ENCODE measurements at places on chromosomes 2 and 18.
A peak's percentile ranks its signal among the peaks of the same experiment; 100 is the strongest.

GRCh38 chr18:49135877-49136276 lies 185.1 kb upstream of the SMAD7 start:
- H3K36me3 ChIP-seq: peaks cover 5% of the 10 kb centered on the region
- no peak overlapping the region for H3K4me3 ChIP-seq
- DNase-seq: no peak
- H3K27ac ChIP-seq: no peak overlapping the region

DNA sequence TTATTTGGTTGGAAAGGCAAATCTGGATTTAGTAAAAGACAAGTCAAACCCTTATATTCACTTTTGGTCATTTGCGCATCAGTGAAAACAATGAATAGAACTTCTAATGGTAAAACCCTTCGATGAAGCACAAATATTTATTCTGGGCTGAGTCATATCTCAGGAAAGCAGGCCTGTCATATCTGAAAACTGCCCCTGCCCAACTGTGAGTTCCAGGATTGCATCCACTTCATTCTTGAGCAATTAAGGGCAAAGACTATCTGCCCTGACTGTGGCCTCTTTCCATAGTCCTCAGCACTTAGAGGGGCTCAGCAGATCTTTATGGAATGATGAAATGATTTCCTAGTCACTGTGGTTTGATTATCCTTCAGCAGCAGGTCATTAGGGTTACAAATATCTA lies 795.2 kb upstream of the ID2 start:
- H3K27me3 ChIP-seq: no peaks in the 10 kb centered on the region
- H3K4me1 ChIP-seq: no peaks in the 10 kb centered on the region
- H3K27ac ChIP-seq: no peak overlapping the region
- H3K36me3 ChIP-seq: no peaks in the 10 kb centered on the region
- H3K4me3 ChIP-seq: no peak overlapping the region

- no peaks in the 10 kb centered on the region for H3K27me3 ChIP-seq
- H3K27ac ChIP-seq: no peak overlapping the region
- H3K36me3 ChIP-seq: no peaks in the 10 kb centered on the region
- no peak overlapping the region for H3K4me3 ChIP-seq
- peaks cover 7% of the 10 kb centered on the region for H3K4me1 ChIP-seq
- DNase-seq: no peak
These were observed 255.1 kb downstream of the METTL4 start for GRCh38 chr18:2316082-2316750.

- H3K4me1 ChIP-seq: peaks cover 12% of the 10 kb centered on the region
- H3K36me3 ChIP-seq: no peaks in the 10 kb centered on the region
- H3K4me3 ChIP-seq: no peak overlapping the region
- H3K27ac ChIP-seq: no peak overlapping the region
- peaks cover 3% of the 10 kb centered on the region for H3K27me3 ChIP-seq
These were observed 72.7 kb upstream of the MGAT4A start for GRCh38 chr2:98803405-98804264.

DNA sequence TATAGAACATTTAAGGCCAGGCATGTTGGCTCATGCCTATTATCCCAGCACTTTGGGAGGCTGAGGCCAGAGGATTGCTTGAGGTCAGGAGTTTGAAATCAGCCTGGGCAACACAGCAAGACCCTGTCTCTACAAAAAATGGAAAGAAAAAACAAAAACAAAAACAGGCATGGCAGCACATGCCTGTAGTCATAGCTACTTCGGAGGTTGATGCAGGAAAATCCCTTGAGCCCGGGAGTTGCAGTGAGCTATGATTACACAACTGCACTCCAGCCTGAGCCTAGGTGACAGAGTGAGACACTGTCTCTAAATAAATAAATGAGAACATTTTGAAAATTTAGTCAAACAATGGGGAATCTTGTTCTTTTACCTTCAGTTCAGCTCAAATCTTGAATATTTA lies 12.1 kb upstream of the YES1 start:
- DNase-seq: no peak
- H3K4me3 ChIP-seq: no peak overlapping the region
- H3K36me3 ChIP-seq: no peaks in the 10 kb centered on the region

DNA sequence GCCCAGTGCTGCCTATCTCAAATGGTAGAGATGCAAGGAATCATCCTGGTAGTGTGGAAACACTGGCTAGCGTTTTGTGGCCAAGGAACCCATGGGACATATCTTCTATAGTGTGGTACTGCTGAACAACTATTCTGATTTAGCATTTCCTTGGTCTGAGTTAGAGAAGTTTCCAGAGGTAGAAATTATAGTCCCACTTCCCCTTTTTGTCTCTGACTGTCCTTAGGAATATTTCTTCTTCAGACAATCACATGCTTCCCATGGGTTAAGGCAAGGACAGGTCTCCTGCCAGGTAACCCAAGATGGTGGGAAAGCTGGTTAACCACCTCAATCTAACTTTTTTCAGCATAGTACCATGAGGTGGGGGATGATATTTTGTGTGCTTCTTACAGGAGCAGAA lies 729.5 kb upstream of the LRRTM4 start:
- peaks cover 2% of the 10 kb centered on the region for H3K27me3 ChIP-seq
- no peaks in the 10 kb centered on the region for H3K4me1 ChIP-seq
- H3K4me3 ChIP-seq: no peak overlapping the region
- no peaks in the 10 kb centered on the region for H3K36me3 ChIP-seq
- no peak for DNase-seq

GRCh38 chr18:75252136-75252535 lies 41.5 kb downstream of the TSHZ1 start:
- H3K27me3 ChIP-seq: no peaks in the 10 kb centered on the region
- no peak overlapping the region for H3K27ac ChIP-seq
- DNase-seq: no peak
- H3K36me3 ChIP-seq: no peaks in the 10 kb centered on the region
- H3K4me3 ChIP-seq: no peak overlapping the region
- peaks cover 50% of the 10 kb centered on the region for H3K4me1 ChIP-seq

GRCh38 chr2:195407783-195408182 lies 249.2 kb upstream of the SLC39A10 start:
- no peak for DNase-seq
- no peaks in the 10 kb centered on the region for H3K27me3 ChIP-seq
- H3K4me3 ChIP-seq: no peak overlapping the region
- no peaks in the 10 kb centered on the region for H3K36me3 ChIP-seq
- no peak overlapping the region for H3K27ac ChIP-seq

- H3K27me3 ChIP-seq: peaks cover 63% of the 10 kb centered on the region
- DNase-seq: no peak
- peak overlapping the region; percentile 77 for H3K4me3 ChIP-seq
- H3K27ac ChIP-seq: peak overlapping the region; percentile 37
These were observed 650 bp downstream of the CCBE1 start for GRCh38 chr18:59696311-59697235.

DNA sequence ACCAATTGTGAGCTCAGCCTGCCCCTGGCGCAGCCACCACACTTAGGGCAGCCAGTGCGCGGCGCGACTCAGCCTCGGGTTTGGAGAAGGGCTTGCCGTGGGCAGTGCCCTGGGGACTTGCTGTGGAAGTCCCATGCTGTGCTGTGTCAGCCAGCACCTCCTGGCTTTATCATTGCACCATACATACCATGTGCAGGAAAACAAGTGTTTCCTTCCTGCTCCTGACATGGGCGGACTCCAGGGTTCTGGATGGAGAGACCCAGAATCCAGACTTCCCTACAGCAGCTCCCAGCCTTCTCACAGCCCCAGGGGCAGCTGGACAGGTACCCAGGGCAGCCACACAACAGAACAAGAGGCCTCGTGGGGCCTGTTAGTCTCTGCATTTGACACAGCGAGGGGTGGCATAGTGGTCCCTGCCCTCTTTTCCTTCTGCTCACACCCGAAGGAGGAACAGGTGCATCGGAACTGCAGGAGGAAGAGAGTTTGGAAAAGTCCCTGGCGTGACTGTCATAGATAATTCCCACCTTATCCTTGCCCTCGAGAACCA lies 54.2 kb downstream of the SDC1 start:
- H3K27me3 ChIP-seq: no peaks in the 10 kb centered on the region
- H3K27ac ChIP-seq: no peak overlapping the region
- H3K36me3 ChIP-seq: no peaks in the 10 kb centered on the region
- DNase-seq: no peak
- H3K4me1 ChIP-seq: peaks cover 20% of the 10 kb centered on the region
- H3K4me3 ChIP-seq: no peak overlapping the region

DNA sequence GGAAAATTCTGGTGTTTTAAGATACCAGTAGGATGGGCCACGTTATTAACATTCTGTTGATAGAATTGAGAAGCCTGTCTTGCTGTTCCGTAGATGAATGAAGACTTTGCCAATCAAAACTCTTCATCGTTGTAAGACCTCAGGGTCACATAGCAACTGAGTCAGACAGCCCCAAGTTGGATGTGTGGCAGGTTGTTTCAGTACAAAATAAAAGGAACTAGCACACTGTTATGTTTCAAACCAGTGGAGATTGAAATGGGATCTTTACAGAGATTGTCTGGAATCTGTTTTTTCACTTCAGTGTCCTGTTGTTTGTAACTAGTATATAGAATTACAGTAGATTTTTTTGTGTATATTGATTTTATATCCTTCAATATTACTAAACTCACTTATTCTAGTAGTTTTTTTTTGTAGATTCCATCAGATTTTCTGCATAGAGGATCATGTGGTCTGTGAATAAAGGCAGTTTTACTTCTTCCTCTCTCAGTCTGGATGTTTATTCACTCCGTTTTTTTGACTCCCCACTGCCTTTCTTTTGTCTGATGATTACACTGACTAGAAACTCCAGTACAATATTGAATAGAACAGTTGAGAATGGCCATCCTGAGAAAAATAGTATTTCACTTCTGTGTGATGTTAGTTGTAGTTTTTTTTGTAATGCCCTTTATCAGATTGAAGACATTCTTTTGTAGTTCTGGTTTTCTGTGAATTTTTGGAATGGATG lies 22.7 kb downstream of the EPC2 start:
- DNase-seq: no peak
- H3K4me1 ChIP-seq: peaks cover 4% of the 10 kb centered on the region
- no peak overlapping the region for H3K4me3 ChIP-seq
- peaks cover 6% of the 10 kb centered on the region for H3K36me3 ChIP-seq

DNA sequence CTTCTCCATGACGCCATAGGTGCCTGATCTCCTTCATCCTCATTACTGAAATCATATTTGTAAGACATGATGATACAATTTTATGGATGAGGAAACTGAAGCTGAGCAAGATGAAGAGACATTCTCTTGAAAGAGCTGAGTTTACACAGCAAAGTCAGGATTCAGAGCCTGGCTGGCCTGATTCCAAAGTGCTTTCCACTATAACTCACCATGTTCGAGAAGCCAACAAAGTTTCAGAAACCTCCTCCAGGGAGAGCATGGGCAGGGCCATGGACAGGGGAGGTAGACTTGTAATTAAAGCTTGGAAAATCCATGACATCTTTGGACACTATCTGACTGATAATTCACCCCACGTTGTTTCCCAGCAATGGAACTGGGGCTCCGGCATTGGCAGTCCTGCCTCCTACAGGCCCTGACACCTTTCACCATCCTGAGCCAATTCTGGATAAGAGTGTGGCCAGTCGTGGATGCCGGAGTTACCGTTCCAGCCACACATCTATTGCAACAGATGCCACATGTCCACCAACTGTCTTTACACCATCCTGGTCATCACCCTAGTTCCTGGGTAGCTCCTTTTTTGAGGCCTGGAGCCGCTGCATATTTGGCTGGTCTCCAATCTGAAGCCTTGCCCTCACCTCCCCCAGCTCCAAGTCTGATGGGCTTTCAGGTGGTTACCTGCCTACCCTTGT lies 85.0 kb upstream of the PPP1CB start:
- H3K4me3 ChIP-seq: no peak overlapping the region
- H3K27ac ChIP-seq: no peak overlapping the region
- H3K36me3 ChIP-seq: no peaks in the 10 kb centered on the region

DNA sequence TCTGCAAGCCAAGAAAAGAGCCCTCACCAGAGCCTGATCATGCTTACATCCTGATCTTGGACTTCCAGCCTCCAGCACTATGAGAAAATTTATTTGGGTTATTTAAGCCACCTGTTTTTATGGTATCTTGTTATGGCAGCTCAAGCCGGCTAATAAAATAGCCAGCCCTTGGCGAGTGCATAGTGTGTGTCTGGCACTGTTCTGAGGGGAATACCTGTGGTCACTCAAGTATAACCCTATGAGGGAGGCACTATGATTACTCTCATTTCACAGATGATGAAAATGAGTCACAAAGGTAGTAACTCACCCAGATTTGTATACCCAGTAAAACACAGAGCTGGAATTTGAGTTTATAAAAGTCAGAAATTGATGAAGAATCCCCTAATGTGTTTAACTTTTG lies 556.9 kb upstream of the SETBP1 start:
- peaks cover 3% of the 10 kb centered on the region for H3K27me3 ChIP-seq
- H3K36me3 ChIP-seq: no peaks in the 10 kb centered on the region
- H3K27ac ChIP-seq: no peak overlapping the region
- peaks cover 6% of the 10 kb centered on the region for H3K4me1 ChIP-seq
- DNase-seq: no peak

DNA sequence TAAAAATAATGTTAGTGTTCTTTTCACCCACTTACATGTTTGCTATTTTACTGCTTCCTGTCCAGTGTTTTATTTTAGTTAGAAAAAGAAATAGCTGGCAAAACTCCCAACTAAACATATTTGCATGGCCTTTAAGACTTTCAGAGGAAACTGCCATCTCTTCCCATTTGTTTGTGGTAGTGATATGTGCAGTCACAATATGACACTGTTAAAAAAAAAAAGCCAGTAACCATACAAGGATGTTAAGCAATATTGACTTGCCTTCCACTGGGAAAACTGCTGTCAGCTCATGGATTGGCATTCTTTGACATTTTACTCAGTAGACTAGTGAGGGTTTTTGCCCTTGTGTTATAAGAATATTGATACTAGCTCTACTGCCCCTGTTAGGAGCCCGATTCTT lies 29.1 kb downstream of the XIRP2 start:
- peaks cover 2% of the 10 kb centered on the region for H3K4me1 ChIP-seq
- no peaks in the 10 kb centered on the region for H3K27me3 ChIP-seq
- DNase-seq: no peak
- no peak overlapping the region for H3K27ac ChIP-seq

DNA sequence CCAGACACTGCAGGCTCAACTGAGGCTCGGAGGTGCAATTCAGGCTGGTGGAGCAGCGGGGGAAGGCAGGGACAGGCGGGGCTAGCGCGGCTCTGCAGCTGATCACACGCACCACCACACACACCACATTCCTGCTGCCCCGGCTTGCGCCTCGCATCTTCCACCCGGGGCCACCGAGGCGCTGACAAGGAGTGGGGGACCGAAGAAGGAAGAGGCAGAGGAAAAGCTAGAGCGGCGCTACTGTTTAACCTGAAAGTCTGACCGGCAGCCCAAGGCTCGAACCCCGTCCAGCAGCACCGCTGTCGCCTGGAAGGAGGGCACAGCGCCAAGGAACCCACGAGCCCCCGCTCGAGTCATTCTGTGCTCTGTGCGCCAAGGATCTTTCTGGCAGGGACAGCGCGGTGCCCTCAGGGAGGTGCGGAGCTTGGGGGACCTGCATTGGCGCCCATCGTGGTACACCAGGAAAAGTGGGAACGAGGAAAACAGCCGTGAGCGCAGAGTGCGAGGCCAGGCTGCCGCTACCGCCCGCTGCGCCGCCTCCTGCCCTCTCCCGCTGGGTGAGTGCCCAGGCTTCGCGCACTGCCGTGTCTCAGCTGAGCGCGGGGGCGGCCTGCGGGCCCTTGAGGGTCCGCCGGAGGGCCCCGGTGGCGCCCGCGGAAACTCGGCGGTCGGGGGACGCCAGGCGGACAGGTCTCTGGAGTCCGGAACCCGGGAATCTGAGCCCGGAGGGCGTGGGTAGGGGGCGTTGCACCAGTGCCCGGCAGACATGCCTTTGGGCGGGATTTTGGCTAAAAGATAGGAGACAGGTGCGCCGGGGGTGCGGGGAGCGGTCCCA lies 860 bp upstream of the KCNJ3 start:
- peak overlapping the region; percentile 82 for H3K4me3 ChIP-seq
- H3K36me3 ChIP-seq: peaks cover 1% of the 10 kb centered on the region

Measured in mesothelial cell of epicardium (in vitro differentiated cells).